ENCODE measurements at places on chromosomes 7 and 10.

GRCh38 chr7:130923930-130924329 is 189.9 kb upstream of the KLF14 start:
- DNase-seq: no peak

DNA sequence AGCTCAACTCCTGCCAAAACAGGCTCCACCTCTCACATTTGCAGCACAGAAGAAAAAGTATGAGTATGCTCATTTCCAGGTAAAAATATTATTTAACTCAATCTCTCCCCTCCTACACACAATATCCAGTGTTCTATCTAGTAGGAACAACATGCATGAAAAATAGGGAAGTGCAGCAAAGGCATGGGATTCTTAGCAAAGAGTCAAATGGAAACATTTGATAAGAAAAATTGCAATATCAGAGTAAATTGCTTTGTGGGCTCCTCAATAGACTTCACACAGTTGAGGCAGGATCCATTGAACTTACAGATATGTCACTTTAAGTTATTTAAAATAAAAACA is 150.9 kb downstream of the ANK3 start:
- DNase-seq: no peak

- no peak for DNase-seq
Measured at GRCh38 chr7:41930538-41931262, 227.8 kb upstream of the INHBA start.

DNA sequence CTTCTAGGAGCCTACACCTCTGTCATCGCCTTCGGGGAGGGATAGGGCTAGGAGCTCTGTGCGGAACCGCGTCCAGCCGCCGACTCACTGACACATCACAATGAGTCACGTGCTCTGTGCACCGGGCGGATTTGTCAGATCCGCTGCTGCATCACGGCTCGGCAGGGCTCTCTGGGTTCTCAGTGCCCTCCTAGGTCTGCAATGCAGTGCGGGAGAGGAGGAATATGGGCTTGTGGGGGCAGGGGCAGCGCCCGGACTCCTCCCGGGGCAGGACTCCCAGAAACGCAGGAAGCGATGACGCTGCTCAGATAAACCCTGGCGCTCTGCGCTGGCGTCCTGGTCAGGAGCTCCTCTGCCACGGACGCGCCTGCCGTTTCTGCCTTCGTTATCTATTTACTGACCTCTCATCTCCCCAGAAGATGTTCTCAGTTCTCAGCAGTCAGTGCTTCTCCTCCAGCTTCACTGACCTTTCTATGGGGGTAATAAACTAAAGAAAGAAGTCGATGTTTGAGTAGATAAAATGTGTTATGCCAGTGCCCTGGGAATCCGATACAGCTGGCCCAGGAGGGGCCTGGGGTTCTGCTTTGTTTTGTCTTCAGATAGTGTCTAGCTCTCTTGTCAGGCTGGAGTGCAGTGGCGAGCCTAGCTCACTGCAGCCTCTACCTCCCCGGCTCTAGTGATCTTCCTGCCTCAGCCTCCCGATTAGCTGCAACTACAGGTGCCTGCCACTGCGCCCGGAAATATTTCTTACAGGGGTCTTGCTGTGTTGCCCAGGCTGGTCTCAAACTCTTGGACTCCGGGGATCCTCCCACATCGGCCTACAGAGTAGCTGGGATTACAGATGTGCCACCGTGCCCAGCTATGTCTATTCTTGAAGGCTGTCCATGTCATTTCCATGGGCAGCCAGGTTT is 22.8 kb upstream of the ITGB1 start:
- peak; percentile 68 for DNase-seq

DNA sequence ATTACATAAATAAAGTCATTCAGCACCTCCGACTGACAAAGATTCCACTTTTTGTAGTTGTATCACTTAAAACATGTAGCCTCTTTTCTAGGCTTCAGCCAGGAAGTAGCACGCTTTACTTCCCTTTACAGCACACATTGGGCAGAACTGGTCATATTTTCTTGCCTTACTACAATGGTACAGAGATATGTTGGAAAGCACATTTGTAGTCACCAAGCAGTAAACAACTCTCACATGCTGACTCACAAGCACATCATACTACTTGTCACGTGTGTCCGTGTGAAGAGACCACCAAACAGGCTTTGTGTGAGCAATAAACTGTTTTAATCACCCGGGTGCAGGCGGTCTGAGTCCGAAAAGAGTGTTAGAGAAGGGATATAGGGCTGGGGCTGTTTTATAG is 1071.8 kb downstream of the DNAJB9 start:
- DNase-seq: no peak

DNA sequence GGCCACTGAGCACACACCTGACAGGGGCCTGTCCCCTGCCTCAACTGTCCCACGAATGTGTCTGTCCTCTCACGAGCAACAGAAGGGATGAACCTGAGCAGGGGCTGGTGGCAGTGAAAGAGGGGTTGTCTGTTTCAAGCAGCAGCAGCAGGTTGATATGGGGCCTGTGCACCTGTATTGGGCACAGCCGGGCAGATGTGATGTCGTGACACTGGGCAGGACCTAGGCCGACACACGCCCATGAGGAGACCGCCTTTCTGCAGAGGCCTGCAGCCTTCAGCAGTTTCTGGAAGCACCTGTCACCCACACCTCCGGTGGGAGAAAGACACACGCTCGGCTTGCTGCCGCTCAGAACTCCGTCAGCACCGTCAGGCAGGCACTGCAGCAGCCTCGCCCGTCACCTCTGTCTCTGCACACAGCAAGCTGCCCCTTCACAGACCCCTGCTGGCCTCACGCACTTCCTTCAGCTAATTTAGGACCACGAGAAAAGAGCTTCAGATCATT is 48.5 kb downstream of the AMZ1 start:
- no peak for DNase-seq

DNA sequence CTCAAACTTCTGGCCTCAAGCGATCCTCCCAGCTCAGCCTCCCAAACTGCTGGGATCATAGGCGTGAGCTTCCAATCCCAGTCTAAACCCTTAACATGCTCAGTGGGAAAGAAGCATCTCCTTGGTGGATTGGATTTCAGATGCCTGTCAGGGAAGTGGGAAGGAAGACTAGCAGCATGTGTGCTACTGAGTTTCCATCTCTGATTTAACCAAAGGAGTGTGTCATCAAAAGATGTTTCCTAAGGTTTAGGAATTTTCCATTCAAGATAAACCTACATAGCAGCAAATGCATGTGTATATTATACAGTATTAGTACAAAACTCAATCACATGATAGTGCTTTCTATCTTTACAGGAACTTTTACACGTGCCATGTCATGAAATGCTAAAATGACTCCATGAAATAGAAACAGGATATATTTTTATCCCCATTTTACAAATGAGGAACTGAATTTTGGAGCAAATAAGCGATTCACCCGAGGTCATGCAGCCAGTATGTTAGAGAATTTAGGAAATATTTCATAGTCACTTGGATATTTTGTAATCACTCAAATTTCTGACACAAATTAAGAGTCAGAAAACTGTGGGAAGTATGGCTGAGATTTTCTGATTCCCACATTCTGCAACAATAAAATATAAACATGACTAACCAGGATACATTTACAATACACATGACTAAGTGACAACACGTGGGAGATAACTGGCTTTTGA is 11.4 kb upstream of the TMEM26 start:
- no peak for DNase-seq

- DNase-seq: no peak
Measured at GRCh38 chr7:47273088-47273487, 308.8 kb downstream of the TNS3 start.

DNA sequence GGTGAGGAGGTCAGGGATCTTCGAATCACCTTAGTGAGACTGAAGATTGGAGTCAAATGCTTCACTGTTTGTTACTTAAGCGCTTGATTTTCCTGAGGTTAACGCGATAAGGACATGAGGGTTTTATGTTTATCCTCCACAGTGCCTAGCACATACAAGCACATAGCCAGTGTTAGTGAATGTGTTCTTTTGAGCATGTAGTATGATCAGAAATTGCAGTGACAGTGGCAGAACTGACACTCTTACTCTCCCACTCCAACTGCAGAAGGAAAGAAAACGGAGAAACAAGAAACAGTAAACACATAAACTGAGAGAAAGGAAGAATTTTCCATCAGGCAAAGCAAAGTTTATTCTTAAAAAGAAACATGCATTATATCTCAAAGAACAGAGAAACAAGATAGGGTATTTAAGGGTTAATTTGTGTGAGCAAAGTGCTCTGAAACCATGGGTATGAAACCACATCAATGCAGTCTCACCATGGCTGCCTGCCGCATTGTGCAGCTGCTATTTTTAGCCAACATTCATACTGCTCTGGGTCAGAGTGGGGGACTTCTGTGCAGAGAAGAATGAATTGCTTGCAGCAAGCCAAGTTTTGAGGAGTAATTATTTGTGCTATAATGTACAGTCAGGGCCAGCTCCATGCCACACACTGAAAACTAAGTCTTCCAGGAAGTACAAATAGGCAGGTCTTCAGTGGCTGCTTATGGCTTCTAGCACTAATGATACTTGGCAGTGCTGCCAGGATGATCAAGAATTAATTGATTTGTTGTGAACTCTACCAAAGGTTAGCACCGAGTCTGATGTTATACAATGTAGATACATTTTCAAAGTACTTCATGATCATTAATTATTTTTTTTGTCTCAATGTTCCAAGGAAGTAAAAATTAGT is 152.0 kb downstream of the MACC1 start:
- no peak for DNase-seq

- no peak for DNase-seq
Measured at GRCh38 chr7:51317582-51317910, 937 bp upstream of the COBL start.

- no peak for DNase-seq
Measured at GRCh38 chr10:65213170-65213569, 1692.0 kb downstream of the REEP3 start.

- no peak for DNase-seq
Measured at GRCh38 chr10:77127243-77127642, 510.4 kb downstream of the KCNMA1 start.

DNA sequence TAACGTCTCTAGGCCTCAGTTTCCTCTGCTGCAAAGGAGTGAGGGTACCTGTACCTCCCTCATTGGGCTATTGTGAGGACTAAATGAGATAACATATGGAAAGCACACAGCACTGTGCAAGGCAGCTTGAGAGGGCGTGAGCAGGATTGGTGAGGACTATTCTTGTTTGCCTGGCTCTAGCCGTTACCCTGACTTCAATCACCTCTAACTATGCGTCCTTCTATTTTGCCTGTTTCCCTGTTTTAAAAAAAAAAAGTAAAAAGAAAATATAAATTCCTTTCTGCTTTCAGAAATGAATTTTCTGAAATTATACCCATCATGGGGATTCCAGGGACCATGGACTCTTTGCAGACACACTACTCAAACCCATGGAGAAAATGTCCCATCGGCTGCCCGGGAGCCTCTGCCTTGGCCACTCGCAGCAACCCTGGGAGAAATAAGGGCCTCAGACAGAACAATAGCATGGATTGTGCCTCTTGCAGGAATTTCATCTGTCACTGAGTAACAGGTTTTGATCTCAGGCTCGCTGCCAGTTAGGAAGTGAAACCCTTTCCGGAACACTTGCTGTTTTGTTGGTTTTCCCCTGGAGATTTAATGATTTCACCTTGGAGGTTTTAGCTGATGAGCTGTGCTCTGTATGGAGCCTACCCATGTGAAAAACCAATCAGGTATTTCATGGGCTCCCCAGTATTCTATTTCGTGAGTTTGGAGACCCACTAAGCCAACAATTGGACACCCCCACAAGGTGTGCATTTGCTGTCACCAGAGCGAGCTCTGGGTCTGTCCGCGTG is 55.6 kb downstream of the STEAP1B start:
- DNase-seq: no peak

DNA sequence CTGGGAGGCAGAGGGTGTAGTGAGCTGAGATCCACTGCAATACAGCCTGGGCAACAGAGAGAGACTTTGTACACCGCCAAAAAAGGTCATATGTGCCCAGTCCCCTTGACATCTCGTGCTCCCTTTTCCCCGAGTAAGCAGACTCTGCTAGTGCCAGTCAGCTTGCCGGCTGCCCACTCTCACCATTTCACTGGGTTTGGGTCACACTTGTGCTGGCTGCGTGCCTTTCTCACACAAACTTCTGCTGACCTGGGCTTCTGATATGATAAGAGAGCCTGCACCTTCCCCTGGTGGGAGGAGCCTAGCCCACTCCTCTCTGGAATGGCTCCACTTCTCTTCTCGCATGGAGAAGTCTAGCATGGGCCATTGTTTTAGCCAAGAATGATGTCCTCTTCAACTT is 53.4 kb downstream of the MPP7 start:
- no peak for DNase-seq

DNA sequence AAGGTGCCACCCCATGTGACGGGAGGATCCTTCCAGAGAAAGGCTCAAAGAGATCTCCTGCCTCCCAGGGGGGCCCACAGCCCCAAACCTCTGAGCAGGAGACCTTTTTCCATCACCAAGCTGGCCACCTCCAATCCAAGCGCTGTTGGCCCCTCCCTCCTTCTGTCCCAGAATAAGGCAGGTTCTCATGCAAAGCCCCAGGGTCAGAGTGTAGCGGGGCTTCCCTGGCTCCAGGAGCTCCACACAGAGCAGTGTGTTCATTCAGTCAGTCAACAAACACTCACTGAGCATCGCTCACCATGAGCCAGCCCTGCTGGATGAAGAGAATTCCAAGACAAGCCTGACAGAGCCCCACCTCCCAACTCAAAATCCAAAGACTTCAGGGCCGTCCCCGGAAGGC is 39.0 kb downstream of the TNRC18 start:
- DNase-seq: no peak

GRCh38 chr10:81680359-81680758 is 194.6 kb upstream of the NRG3 start:
- no peak for DNase-seq

GRCh38 chr10:73537709-73538108 is 41.9 kb upstream of the PPP3CB start:
- DNase-seq: no peak

DNA sequence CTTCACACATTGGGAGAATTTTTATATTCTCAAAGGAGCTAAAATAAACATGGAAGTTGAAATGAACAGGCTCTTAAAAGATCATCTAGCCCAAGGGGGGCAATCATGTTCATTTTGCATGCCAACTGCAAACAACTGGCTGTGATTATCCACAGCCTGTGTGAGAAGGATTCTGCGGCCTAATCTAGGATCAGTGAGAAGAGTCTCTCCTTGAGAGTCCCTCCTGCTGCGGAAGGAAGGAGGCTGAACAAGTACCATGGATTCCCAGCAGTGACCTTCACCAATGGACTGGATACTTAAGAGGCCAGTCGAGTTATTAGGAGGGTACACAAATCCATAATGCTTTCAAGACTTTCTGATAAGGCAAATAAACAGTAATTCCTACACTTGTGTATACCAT is 76.7 kb downstream of the IGF2BP3 start:
- DNase-seq: no peak

DNA sequence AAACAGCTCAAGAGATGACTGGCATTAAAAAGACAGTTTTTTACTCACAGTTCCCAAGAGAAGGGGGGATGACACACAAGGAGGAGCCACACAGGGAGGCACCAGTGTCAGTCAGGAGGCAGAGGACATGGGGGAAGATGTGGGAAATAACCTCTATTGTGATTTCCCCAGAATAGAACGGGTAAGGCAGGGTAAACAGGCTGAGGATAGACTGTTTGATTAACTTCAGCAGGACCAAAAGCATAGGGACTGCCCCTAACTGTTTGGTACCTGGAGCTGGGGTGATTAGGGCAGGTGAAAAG is 60.7 kb downstream of the RAPGEF5 start:
- no peak for DNase-seq
